ENCODE measurements at places on chromosomes 1 and 21.

DNA sequence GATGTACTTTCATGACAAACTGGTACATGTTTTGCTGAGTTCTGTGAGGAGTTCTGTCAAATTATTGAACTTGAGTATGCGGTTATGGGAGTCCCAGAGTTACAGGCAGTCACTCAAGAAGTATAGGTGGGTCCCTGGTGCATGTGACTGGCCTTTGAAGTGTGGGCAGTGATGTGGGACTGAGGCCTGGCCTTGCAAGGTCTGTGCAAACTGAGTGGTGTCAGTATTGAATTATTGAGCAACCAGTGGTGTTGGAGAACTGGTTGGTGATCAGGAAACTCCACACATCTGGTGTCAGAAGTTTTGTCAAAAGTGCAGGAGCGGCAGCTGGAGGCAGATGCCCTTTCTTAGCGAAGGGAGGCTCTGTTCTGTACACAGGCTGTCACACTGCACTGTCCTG, 5.2 kb downstream of the ZNF678 start:
- no peak for DNase-seq

DNA sequence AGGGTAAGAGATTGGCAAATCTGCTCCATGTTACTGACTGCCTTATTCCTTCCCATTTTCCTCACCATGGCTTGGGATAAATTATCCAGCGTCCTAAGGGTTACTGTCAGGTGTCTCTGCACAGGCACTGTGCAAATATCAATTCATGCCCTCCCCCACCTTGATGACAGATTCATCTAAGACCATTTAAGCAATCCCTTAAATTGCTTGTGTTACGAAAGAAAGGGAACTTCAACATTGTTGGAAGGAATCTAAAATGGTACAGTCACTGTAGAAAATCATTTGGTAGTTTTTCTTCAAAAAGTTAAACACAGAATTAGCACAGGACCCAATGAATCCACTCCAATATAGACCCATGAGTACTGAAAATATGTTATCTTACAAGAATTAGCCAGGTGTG, 17.6 kb upstream of the MTARC2 start:
- no peak for DNase-seq

GRCh38 chr1:87977145-87977544, 648.5 kb downstream of the LMO4 start:
- DNase-seq, result no peak

- DNase-seq, result no peak
Observed at GRCh38 chr1:12567288-12567819, 50.7 kb downstream of the DHRS3 start.

- DNase-seq, result no peak
Observed at GRCh38 chr1:205976036-205976435, 27.2 kb downstream of the RAB7B start.

- DNase-seq, result no peak
Observed at GRCh38 chr1:85473390-85473789, 8.4 kb upstream of the DDAH1 start.

DNA sequence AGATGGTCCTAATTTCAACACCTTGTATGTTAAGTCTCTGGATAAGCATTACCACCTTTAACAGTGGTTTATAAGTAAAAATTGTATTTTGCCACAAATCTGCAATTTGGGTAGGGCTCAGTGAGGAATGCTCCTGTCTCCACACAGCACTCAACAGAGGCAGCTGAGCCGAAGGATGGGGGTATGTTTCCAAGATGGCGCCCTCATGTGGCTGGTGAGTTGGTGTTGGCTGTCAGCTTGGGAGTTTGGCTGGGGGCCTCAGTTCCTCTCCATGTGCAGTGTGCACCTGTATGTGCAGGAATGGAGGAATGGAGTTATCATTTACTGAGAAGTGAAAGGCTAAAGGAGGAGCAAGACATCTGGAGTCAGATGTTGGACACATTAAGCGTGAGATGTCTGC, 136.8 kb downstream of the GABPA start:
- DNase-seq, result no peak
